ENCODE measurements at places on chromosomes 7 and 10. TPM values are rescaled to one million over a fixed set of nuclear protein-coding genes. Genes with fewer than 3 reads are reported as not detected.

- H3K27ac ChIP-seq: peak overlapping the region; percentile 57
- H3K27me3 ChIP-seq: no peaks in the 10 kb centered on the region
- peaks cover 6% of the 10 kb centered on the region for H3K36me3 ChIP-seq
- no peak for DNase-seq
- no peak overlapping the region for H3K4me3 ChIP-seq
Observed at GRCh38 chr10:95408148-95408960, 117.6 kb upstream of the PDLIM1 start.

- no peak overlapping the region for H3K27ac ChIP-seq
- no peaks in the 10 kb centered on the region for H3K4me1 ChIP-seq
- no peak overlapping the region for H3K4me3 ChIP-seq
- H3K36me3 ChIP-seq: no peaks in the 10 kb centered on the region
- no peak for DNase-seq
Observed at GRCh38 chr10:100652406-100653135, 92.8 kb upstream of the PAX2 start.

WNT2 gene
- 313 TPM for total RNA-seq

DNA sequence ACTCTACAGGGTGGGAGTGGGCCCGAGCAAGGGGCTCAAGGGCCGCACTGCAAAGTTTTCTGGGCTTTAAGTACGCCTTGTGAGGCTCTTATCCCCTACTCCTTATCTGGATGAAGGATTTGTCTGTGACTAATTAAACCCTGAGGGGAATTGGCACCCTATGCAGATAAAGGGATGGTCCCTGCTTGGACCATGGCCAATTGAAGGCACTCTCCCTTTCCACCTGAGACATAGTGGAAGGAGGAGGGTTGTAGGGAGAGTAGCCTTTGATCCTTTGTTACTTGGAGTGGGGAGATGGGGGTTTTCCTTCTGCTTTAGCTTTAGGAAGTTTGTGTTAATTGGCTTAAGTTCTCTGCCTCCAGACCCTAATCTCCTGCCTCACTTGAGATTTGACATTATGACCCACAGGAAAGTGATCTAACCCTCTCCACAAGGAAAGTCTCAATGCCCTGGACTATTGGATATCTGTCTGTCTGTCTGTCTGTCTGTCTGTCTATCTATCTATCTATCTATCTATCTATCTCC lies 1158.8 kb upstream of the SORCS1 start:
- DNase-seq: no peak
- H3K36me3 ChIP-seq: no peaks in the 10 kb centered on the region
- H3K27ac ChIP-seq: no peak overlapping the region
- no peaks in the 10 kb centered on the region for H3K4me1 ChIP-seq
- no peak overlapping the region for H3K4me3 ChIP-seq
- no peaks in the 10 kb centered on the region for H3K27me3 ChIP-seq

DNA sequence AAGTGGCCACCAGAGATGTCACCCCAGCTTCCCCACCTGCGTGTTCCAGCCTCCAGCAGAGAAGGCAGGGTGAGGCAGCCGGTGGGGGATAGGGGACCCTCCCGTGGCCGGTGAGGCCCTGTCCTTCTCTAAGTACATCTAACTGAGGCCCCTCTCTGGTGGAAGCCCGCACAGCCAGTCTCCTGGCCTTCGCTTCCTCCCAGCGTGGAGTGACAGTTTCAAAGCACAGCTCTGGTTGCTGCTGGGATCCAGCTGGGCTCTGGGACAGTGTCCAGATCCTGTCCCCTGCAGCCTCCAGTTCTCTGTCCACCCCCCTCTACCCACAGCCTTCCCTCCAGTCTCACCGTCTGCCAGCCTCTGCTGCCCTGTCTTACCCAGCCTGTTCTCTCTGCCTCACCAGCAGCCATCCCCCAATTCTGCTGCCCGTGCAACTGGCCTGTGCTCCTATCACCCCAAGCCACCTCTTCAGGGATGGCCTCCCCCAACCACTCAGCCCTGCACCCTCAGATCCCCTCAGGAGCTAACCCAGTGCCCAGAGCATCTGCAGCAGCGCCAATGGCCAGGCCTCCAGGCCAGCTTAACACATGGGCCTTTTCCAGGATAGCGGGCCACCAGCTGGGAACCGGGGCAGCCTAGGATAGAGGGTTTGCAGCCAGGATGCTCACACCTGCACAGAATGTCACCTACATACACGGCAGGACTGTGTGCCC lies 16.3 kb upstream of the SH2B2 start:
- no peaks in the 10 kb centered on the region for H3K4me1 ChIP-seq
- no peak overlapping the region for H3K27ac ChIP-seq
- DNase-seq: no peak

CASP7 gene
- total RNA-seq: 3.3 TPM

DNA sequence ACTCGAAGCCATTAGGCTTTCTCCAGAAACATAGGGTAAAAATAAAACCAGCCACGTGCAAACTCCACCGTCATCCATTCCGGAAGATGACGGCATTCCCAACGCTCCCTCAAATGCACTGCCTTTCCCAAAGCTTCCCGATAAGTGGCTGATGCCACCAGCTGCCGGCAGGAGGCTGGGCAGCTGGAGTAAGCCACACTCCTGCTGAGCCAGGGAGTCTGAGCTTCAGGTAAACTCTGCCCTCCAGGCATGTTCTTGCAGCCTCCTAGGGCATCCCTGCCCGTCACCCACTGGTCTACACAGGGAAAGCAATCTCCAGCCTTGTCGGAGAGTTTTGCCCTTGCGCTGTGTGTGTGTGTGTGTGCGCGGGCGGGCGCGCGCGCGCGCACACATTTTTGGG lies 40.5 kb upstream of the TMEM273 start:
- no peak overlapping the region for H3K27ac ChIP-seq
- no peak overlapping the region for H3K4me3 ChIP-seq
- no peaks in the 10 kb centered on the region for H3K36me3 ChIP-seq
- DNase-seq: no peak
- peaks cover 26% of the 10 kb centered on the region for H3K4me1 ChIP-seq

AKR1C8 gene
- total RNA-seq: not detected

Data from cardiac muscle cell (in vitro differentiated cells and primary cell).